ENCODE measurements at places on chromosomes 1 and 21.
A peak's percentile ranks its signal among the peaks of the same experiment; 100 is the strongest.

GRCh38 chr1:153339802-153340201 is 8.8 kb downstream of the PGLYRP4 start:
- DNase-seq, result no peak

GRCh38 chr1:6347641-6348487 is 45.7 kb downstream of the ACOT7 start:
- no peak for DNase-seq

GRCh38 chr1:53590531-53591515 is 131.6 kb downstream of the DMRTB1 start:
- peak; percentile 34 for DNase-seq

- DNase-seq, result no peak
Measured at GRCh38 chr1:46298387-46298786, 5.0 kb downstream of the LRRC41 start.

- no peak for DNase-seq
Measured at GRCh38 chr1:108715932-108716331, 3.2 kb downstream of the FNDC7 start.

DNA sequence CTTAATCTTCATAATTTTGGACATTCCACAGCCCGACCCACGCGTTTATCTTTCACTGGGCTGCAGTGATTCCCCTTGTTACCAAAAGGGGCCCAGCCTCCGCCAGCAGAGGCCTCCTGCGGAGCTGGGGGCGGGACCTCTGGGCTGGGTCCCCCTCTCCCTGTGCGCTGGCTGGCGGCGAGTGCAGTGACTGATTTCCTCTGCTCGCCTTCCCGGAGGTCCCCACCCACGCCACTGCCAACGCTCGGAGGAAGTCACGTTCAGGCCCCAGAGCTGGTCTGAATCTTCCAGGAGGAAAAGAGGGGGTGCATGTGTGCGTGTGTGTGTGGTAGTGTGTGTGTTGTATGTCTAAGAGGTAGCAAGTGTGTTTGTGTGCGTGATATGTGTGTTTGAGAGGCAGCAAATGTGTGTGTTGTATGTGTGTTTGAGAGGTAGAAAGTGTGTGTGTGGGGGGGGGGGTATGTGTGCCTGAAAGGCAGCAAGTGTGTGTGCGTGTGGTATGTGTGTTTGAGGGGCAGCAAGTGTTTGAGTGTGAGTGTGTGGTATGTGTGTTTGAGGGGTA is 35.0 kb upstream of the JAK1 start:
- DNase-seq, result no peak

- DNase-seq, result no peak
Measured at GRCh38 chr1:89633800-89634625, 1.1 kb downstream of the LRRC8C start.

- no peak for DNase-seq
Measured at GRCh38 chr21:36433059-36433709, 46.7 kb downstream of the CLDN14 start.

DNA sequence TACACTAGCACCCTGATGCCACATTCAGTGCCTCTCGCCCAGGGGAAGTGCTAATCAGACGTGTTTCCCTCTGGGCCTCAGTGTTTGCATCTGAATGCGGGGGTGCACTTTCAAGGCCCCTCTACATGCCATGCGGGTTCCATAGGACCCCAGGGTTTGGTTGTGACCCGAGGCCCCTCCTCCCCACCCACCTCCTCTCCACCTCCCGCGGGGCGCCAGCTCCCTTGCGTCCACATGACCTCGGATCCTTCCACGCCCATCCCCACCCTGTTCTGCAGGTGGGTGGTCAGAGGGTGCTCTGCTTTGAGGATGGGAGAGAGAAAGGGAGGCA is 5.1 kb upstream of the RUNX3 start:
- DNase-seq, result no peak

DNA sequence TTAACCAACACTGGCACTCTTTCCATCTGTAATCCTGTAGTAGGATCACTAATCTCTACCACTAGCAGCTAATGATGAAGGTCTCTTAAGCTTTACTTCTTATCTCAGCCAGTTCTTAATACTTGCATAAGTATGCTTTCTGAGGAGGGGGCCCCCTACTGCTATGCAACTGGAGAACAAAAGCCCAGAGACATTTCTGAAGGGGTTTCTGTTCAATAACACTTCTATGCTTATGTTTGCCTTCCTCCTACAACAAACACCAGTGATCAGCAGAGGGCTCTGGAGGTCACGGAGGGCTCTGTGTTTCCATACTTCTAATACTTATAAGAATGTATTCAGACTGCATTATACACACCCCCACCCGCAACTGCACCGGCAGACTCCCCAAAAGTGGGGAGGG is 215.8 kb downstream of the BARHL2 start:
- no peak for DNase-seq

- no peak for DNase-seq
Measured at GRCh38 chr1:37822906-37823815, 15.2 kb upstream of the YRDC start.

GRCh38 chr1:117681093-117681900 is 75.4 kb downstream of the TENT5C start:
- no peak for DNase-seq

DNA sequence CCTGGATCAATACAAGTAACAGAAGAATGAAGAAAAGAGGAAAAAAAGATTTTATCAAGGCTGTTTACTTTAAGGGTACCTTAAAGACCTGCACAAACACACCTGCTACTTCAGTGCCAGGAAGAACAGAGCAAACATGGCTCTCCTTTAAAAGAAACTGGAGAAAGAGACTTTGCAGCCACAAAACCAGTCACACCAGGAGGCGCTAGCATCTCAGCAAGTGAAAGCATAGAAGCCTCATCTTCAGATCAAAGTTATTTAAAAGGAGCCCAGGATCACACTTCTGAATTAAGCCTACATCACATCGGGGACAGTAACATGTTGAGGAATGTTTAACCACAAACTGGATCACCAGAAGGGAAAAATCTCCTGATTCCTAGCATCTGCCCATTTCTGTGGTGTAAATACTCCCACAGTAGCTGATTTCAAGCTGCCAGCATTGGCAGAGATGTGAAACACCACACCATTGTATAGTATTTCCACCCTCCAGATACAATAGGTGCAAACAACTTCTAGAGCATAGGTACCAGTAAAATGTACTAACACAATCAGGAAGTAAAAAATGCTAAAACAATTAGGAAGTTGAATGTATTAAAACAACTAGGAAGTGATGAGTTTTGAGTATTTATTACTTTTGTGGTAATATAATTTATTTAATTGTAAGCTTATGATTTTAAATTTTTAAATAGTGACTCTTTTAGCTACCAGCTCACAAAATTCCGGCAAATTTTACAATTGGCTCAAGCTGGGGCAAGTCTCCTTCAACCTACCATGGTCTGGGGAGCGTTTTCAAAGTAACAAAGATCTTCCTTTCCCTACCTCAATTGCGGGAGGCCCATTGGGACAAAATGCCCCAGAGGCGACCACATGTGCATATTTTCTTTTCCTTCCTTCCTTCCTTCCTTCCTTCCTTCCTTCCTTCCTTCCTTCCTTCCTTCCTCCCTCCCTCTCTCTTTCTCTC is 105.3 kb upstream of the CLDN14 start:
- no peak for DNase-seq

- no peak for DNase-seq
Measured at GRCh38 chr1:181151378-181152326, 63.2 kb downstream of the IER5 start.

All from GM04503 (cell line).